EH (cell line): ENCODE measurements at places on chromosomes 2 and 18.

- no peak for DNase-seq
Observed at GRCh38 chr18:706405-706804, 6.0 kb downstream of the ENOSF1 start.

GRCh38 chr2:235605312-235606003, 111.6 kb downstream of the AGAP1 start:
- peak; percentile 97 for DNase-seq

DNA sequence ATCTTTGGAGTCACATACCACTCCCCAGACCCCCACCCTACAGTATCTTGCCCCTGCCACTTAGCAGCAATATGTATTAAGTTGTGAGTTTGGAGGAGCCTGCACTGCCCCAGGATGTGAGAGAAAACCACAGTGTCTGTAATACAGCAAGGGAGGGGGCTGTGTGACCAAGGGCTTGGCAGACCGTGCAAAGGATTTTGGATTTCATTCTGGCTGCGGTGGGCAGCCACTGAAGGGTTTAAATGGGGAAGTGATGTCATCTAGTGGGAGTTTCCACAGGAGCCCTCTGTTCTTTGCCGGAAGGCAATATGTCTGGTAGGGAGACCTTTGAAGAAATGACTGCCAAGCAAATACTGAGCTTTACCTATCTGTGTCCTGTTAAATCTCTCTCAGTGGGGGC, 202.4 kb downstream of the FHOD3 start:
- DNase-seq, result no peak

DNA sequence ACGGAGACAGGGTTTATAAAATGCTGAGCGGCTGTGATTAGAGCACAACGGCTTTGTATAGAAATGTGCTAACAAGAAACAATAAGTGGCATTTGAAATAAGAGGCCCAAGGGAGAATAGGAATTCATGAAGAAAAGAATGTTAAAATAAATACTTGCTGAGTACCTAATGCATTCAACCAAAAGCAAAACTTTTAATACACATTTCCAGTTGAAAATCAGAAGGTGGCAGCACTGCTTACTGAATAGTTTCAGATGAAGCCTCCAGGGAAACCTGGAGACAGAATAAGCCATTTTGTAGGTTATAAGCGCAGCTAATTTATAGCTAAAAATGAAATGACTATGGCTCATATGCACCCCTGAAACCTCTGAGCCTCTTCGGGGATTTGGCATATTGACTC, 286.6 kb downstream of the DPP10 start:
- DNase-seq, result no peak

- no peak for DNase-seq
Observed at GRCh38 chr2:113216891-113217454, 43.2 kb downstream of the PSD4 start.

- no peak for DNase-seq
Observed at GRCh38 chr2:74438248-74438647, 3.5 kb downstream of the RTKN start.

DNA sequence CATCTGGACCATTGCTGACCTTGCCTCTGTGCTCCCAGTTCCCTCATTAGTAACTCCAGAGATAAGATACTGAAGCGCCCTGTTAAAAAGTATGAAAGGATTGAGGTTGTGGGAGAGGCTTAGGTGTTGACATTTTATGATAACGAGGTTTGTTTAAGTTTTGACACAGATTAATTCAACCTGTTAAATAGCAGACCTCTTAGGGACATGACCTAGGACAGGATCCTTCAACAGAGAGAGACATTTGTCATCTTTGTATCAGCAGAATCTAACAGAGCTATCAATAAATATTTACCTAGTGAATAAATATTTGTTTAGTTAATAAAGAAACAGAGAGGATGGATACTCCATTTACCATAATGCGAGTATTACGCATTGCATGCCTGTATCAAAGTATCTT, 99.5 kb downstream of the DCC start:
- DNase-seq, result no peak

- DNase-seq, result no peak
Observed at GRCh38 chr2:62071760-62072680, 123.9 kb upstream of the B3GNT2 start.

DNA sequence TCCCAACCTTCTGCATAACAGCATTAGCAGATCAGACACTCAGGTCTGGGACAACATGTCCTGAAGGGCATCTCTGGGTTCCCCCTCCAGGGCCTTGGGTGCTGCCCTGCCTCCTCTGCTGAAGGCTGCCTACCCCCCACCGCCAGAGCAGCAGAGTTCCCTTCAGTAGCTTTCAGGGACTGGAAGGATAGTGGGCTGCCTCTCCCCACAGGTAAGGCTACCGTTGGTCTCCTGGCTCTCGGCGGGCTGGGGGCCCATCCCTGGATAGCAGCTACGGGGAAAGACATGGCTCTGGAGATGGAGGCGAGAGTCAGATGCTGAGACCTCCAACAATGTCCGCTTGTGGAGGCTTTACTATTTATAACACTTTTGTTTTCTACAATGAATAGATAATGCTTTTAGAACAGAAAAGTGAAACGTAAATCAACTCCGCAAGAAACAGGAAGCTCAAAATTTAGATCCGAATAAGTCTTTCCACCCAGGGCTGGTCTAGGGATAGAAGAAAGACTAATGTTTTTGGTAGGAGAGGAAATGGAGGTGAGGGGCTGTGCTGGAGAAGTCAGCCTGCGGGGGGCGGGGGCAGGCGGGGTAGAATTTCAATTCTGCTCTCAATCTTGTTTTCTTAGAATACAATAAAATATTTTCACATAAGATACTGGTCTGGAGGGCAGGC, 58.4 kb downstream of the ARL4C start:
- DNase-seq, result no peak

DNA sequence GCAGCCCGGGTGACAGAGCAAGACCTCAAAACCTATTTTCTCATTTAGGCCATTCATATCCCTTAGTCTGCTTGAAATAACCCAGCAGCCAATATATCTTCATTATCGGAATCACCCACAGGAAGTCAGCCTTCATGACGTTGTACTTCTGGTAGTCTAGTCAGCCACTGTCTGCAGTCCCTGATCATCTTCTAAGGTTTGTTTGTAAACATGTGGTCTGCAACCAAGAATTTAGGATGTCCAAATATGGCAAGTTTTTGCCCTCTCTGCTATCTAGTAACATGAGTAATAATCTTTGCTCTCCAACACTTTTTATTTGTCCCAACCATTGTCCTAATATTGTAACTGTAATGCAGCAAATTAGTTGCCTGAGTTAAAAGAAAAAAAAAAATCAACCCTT, 92.5 kb downstream of the PRPF40A start:
- no peak for DNase-seq

GRCh38 chr2:218988650-218989049, 3.7 kb upstream of the FEV start:
- DNase-seq, result no peak

DNA sequence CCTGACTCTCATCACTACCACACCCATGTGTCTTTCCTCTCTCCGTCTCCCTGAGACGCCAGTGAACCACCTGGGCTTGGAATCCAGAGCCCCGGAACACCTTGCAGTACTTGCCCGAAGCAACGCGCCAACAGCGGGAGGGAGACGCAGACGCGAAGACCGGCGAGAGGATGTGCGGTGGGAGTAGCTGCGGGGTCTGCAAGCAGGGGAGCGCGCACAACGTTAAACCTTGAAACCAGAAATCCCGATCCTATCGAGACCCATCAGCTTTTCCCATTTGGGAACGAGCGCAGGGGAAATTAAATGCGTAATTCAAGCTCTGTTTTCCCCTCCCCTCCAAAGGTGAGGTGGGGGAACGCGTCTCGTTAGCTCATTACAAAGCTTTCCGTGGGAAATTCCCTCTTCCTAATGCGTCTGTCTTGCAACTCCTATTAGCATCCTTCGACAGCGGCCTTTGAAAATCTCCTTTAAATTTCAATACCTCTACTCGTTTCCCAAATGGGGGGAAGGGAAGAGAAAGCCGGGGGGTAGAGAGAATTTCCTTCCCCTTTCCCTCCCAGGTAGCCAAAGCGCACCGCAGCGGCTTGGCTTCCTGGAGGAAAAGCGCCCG, 421 bp upstream of the CNTNAP5 start:
- no peak for DNase-seq

- no peak for DNase-seq
Observed at GRCh38 chr2:128799284-128799552, 480.6 kb upstream of the HS6ST1 start.

DNA sequence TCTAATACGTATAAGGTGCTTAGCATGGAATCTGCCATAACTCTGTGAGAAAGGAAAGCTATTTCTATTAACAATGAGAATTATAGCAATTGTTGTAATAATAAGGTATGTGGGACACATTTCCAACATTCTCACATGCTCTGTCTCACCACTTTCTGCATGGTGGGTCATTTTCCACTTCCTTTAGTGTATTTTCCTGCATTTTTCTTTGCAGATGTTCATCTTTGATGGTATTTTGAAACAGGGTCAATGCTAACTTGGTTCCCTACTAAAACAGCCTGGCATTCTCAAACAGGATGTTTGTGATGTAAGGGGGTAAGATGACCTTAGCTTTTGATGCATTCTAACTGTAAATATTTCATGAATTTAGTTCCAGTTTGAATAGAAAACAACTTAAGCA, 54.7 kb downstream of the MYO1B start:
- DNase-seq, result peak; percentile 44

- DNase-seq, result no peak
Observed at GRCh38 chr18:37332628-37333420, 232.8 kb downstream of the CELF4 start.

DNA sequence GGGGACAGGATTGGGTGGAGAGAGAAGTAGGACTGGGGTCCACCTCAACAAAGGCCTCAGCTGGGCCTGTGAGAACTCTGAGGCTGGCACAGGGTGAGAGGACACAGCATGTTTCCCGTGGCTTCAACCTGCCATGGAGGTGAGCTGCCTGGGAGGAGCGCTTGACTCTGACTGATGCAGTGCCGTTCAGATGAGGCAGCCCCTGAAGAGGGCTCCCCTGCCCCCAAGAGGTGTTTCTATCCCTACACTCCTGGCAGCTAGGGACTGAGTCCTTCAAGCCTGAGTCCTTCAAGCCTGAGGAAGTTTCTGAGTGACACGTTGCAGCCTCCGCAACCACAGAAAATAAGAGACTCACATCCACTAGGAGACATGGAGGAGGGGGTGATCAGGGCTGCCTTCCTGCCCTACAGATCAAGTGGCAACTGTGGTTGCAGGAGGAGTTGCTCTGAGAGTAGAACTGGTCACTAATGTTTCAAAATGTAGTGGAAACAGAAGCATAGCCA, 49.6 kb upstream of the TMEM177 start:
- DNase-seq, result no peak

- peak; percentile 81 for DNase-seq
Observed at GRCh38 chr2:132547090-132547687, 122.8 kb downstream of the LYPD1 start.

- peak; percentile 70 for DNase-seq
Observed at GRCh38 chr2:148058641-148059040, 37.8 kb downstream of the MBD5 start.

DNA sequence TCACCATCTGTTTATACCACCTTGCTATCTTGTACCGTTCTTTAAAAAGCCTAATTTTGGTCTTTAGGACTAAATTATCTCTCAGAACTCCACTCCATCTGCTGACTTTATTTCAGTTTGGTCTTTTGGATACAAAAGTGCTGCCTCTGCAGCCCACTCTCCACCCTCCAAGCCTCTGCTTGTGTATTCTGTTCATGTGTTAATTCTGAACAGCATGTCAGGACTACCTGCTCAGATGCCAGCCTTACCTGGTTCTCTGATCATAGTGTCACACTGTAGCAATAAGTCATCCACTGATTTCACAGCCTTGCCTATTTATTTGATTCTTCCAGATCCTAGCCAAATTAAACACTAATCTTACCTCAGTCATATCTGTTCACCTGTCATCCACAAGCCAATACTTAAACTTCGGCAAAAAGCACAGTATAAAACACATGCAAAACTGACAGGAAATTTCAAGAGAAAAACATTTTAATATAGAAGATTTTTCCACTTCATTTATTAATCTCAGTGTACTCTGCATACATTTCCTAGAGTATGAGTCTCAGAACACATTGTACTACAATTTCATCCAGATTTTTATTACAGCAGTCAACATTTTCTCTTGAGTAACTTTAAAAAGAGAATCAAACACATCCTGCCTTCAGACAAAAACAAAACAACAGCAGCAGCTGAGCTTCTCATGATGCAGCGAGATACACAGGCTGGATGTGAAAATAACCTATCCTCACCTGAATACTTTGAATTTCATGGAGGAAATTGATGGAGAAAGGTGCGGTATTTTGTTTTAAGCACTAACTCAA, 64.9 kb downstream of the PPP1R1C start:
- no peak for DNase-seq

DNA sequence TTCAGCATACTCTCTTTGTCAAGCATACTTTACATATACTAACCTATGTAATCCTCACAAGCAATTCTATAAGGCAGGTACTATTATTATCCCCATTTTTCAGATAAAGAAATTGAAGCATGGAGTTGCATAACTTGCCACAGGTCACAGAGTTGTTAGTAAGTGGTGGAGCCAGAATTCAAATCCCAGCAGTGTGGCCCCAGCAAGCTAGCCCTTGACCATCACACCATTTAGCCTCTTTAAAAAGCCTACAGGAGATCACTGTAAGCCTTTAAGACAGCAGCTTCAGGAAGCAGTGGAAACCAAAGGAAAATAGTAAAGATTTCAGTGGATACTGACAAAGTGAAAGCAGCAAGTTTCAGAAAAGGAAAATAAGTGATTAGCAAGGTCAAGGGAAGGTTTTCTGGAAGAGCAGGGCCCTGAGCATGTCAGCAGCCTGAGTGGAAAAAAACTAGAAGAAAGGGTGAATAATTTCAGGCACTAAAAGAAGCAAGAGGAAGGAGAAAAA, 11.7 kb downstream of the B4GALT6 start:
- DNase-seq, result no peak

- DNase-seq, result peak; percentile 71
Observed at GRCh38 chr18:3037423-3037915, 24.5 kb upstream of the LPIN2 start.

- DNase-seq, result no peak
Observed at GRCh38 chr18:60556326-60556725, 183.8 kb upstream of the MC4R start.

DNA sequence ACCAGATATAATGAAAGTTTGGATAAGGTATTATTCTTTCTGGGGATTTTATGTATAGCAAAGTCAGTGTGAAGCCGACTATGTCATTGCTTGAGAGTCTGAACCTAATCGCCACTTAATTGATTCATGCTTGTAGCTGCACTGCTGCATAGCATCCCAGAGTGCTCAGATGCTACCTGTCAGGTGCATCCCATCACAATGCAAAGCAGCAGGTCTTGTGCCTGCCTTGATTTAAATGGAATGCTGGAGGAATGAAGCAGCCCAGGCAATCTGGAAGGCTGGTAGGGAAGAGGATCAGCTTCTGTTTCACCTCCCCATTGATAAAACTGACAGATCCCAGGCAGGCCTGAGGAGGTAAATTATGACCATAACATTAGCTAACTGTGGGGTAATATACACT, 40.4 kb upstream of the ATIC start:
- DNase-seq, result no peak

- DNase-seq, result no peak
Observed at GRCh38 chr18:59096098-59096789, 43.4 kb upstream of the SEC11C start.

- no peak for DNase-seq
Observed at GRCh38 chr2:220985561-220985960, 586.5 kb downstream of the EPHA4 start.

GRCh38 chr2:61938511-61938910, 33.0 kb downstream of the COMMD1 start:
- no peak for DNase-seq

GRCh38 chr2:54404270-54404669, 51.9 kb upstream of the SPTBN1 start:
- DNase-seq, result peak; percentile 63

GRCh38 chr18:72086421-72086820, 457.7 kb downstream of the CBLN2 start:
- DNase-seq, result no peak
